ENCODE measurements at places on chromosomes 5 and 9.

DNA sequence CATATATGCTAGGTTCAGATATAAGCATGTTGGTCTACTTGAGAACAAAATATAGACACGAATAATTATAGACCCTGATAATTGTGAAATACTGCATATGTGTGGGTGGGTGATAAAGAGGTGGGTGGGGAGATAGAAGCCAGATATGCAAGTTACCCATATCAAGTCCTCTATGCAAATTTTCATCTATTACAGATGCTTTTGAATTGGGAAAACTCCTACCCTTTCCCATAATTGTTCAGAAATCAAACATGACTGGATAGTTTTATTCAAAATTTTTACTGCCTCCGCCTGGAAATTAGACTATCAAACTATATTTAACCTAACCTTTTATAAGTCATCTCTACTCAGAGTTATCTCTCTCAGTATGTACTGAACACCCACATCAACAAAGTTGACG is 157.5 kb downstream of the MEF2C start:
- no peak for DNase-seq

- DNase-seq, result no peak
Observed at GRCh38 chr5:168251259-168251658, 40.2 kb upstream of the WWC1 start.

DNA sequence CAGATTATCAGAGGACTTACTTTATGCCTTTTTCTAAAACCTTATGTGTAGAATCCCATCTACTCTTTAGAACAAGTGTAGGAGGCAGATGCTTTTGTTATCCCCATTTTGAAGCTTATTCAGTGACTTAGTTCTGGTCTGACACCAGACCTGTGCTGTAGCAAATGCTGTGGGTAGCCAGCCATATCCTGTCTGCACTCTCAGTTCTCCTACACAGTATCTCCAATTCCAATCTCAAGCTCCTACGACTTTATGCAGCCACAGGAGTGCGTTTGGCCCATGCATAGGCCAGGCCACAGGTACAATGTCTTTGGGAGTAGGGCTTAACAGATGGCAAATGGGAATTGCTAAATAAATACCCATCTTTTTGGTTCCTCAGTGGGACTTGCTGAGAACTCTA is 292.6 kb downstream of the MCTP1 start:
- no peak for DNase-seq

DNA sequence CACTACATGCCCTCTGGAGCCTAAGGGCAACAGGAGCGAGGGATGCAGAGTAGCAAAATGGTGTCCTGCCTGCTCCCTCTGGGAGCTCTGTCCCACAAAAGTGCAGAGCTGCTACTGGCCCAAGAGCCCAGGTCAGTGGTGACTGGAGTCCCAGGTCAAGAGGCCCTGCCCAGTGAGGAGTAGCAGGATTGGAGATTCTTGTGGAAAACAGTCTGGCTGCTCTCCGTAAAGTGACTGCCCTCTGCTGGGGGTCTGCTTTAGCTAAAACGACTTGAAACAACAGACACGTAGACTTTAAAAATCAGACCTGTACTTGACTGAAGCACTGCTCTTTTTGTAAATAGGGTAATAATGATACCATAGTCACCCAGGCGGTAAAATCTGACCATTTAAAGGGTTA is 917.0 kb downstream of the MAT2B start:
- DNase-seq, result no peak

GRCh38 chr5:67808340-67808739 is 407.2 kb upstream of the PIK3R1 start:
- DNase-seq, result no peak

DNA sequence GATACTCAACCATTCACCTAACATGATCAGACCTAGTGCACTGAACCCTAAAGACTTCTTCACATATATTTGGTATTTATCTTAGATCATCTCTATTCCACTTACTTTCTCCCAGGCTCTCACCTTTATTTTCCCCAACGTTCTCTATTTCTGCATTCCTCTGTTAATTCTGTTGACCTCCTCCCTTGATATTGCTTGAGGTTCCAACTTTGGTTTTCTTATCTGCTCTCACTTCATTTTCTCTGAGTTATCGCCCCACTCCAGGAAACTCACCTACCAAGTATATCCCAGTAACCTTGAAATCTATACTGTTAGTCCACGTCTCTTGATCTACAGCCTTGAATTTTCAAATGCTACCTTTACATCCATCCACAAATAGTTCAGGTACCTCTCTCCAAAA is 9.2 kb downstream of the NADK2 start:
- DNase-seq, result no peak

GRCh38 chr5:103375350-103375749 is 116.8 kb downstream of the MACIR start:
- no peak for DNase-seq

DNA sequence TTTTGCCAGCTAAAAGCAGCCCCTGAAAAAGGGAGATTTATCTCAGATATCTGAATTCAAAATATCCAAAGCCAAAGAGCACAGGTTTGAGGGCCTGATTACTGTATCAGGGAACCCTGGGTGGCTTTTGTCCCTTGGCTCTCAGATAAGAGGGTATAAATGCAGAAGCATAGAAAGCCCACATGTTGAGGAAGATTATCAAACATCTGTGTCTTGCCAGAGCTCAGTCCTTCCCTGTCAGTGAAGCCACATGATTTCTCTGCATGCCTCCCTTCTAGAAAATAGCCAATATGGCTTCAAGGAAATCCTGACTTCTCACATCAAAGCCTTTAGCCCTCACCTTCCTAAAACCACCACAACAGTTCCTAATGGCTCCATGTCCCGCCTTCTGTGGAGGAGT is 408.0 kb upstream of the DMAC1 start:
- DNase-seq, result no peak

DNA sequence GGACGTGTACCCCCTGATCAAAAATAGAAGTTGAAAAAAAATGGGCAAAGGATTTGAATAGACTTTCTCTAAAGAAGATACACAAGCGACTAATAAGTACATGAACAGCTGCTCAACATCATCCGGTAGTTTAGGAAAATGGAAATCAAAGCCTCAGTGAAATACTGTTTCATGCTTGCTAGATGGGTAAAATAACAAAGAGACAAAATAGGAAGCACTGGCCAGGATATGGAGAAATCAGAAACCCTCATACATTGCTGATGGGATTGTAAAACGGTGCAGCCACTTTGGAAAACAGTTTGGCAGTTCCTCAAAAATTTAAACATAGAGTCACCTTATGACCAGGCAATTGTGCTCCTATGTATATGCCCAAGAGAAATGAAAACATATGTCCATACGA is 65.0 kb upstream of the SUB1 start:
- no peak for DNase-seq

DNA sequence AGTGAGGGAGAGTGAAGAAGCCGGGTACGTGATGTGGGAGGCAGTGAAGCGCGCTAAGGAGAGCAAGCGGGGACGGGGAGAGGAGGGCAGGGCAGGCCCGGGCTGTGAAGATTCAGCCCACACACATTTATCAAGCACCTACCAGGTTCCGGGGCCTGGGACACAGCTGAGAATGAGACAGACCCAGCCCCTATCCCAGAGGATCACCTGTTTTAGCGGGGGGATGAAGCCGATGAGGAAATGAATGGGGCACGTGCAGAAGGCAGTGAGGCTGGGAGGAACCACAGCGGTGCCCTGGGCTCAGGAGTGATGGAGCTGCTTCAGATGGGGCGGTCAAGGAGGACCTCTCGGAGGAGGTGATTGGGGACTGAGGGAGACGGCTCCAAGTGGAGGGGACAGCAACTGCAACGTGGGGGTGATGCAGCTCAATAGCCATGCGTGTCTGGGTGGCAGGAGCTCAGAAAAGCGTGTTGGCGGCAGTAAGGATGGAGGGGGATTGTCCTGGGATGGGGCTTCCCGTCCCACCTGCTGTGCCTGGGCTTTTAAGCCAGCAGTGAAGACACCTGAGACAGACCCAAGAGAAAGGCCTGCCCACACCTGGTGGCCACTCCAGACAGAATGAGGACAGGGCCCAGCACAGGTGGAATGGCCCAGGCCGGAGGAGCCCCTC is 77.5 kb upstream of the UNC5A start:
- no peak for DNase-seq

DNA sequence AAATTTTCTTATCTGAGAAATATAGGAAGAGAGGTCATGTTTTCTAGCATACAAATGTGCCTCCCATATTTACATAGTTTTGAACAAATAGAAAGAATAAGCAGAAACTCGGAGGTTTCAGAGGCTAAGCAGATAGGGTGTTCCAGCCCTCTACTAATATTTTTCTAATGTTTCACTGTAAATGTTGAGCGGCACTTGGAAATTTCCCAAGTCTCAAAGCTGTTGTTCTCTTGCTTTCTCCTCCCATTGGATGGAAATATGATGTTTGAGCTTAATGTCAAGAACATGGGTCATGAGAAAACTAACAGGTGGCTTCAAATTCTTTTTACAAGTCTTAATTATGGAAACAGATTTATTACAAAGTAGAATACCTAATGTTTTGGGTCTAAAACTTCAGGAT is 5.1 kb downstream of the SPINK1 start:
- no peak for DNase-seq

DNA sequence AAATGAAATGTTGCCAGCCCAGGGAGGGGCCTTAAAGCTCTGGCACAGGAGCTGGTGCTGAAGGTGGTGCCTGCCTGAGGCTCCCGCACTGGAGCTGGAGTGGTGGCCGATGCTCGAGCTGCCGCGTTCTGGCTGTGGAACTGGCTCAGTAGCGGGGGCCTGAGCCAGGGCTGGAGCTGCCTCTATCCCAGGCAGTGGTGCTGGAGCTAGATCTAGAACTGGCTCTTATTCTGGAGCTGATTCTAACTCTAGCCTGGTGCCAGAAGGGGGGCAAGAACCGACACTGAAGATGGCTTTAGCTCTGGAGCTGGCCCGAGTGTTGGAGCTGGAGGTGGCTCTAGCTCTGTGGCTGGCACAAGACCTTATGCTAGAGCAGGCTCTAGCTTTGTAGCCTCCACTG is 19.2 kb downstream of the OBP2B start:
- no peak for DNase-seq

DNA sequence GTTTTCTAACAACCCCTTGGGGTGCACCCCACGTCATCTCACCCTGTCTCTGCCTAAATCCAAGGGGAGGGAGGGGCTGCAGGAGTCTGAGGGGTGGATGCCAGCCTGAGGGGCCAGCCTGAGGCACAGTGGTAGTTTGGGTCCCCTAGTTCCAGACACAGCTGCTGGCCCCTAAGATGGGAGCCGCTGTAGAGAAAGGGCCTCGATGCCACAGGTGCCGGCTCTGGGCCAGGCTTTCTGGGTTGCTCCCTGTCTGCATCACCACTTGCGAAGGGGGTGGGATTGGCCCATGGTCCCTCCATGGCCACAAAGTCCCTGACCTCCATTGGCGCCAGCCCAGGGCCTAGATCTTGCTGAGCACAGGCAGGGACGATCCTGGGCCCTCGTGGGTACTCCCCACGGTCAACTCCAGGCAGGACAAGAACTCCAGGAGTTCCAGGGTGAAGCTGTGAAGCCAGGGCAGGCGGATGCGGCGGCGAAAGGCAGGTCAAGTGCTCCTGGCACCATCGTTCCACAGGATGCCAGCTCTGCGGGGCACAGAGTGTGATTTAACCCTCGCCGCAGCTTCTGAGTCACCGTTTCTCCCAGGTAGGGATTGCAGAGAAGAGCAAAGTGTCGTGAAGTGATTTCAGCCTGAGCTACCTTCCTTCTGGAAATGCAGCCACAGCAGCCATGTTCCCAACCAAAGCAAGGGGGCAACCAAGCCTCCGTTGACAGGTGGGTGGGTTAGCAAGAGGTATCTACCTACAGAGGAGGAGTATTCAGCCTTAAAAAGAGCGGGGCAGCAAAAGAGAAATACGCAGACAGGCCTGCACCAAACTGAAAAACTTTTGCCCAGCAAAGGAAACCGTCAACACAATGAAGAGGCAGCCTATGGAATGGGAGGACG is 41.6 kb upstream of the EXOC3 start:
- no peak for DNase-seq

DNA sequence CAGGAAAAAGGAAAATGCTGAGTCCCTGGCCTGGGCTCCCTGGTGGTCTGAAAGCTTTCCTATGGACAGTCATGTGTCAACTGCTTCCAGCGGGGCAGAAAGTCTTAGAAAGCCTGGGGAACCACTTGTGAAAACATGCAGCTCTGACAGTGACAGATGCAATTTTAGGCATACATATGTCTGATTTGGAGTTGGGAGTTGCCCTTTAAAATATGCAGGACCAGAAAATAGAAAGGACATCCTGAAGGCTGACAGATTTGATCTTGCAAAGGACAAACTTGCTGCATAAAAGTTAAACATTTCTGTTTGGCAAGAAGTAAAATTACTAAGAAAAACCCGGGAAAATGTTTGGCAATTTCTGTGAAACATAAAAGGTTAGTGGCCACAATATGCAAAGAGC is 23.8 kb downstream of the GADD45G start:
- no peak for DNase-seq

- no peak for DNase-seq
Observed at GRCh38 chr5:85896514-85896913, 721.2 kb upstream of the COX7C start.

- no peak for DNase-seq
Observed at GRCh38 chr5:176624938-176625337, 5.4 kb downstream of the SNCB start.

GRCh38 chr5:171523781-171524180 is 104.3 kb downstream of the FGF18 start:
- DNase-seq, result no peak

- no peak for DNase-seq
Observed at GRCh38 chr9:91037511-91038482, 236.2 kb downstream of the SYK start.

DNA sequence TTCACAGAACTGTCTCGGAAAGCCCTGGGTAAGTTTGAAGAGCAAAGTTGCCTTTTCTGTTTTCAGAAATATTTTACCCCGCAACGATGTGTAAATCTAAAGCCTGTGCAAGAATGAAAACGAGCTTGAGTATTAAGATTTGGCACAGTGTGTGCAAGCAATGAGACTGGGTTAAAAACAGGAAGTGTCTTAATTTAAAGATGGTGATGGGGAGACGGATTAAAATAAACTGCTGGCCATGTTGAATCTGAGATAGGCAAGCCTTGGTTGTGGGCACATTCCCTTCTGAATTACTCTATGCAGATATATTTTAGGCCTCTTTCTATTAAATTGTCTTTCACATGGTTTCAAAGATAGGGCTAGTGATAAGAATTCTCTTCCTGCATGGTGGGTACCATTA is 294.2 kb upstream of the DMRT1 start:
- DNase-seq, result no peak

DNA sequence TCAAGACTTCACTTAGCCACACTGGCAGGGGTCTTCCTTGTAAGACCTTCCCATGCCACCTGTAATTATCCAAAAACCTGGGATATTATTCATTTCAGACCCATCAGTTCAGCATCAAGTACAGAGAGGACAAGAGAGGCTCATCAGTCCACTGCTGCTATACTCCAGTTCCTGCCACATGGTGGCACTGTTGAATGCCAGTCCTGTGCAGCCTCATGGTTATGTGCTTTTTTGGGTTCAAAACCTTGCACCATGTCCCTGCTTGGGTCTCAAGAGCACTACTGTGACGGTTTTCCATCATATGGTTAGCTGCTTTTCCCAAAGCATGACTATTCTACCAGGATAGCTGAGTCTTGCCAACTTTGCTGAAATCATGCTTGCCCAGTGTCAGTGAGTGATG is 8.5 kb downstream of the PTGS1 start:
- no peak for DNase-seq
